SJCRH30 (cell line): ENCODE measurements at places on chromosomes 3 and 15. TPM values are rescaled to one million over a fixed set of nuclear protein-coding genes. Genes with fewer than 3 reads are reported as not detected.

TMEM42 gene
- total RNA-seq = 1.6 TPM in 2 replicates

LINGO1 gene
- 0.26 TPM in 1 of 2 replicates, not detected in the other for total RNA-seq

SOX2 gene
- total RNA-seq = 4.7 and 5.4 TPM in 2 replicates

ALCAM gene
- total RNA-seq = 0.46 and 0.85 TPM in 2 replicates

LRRC57 gene
- total RNA-seq = 23.8 and 26.4 TPM in 2 replicates

CFAP92 gene
- total RNA-seq = 0.12 TPM in 1 of 2 replicates, not detected in the other

NDN gene
- total RNA-seq = not detected in 2 replicates

CTXN2 gene
- not detected in 2 replicates for total RNA-seq

GOLGA8N gene
- total RNA-seq = 1.4 and 1.9 TPM in 2 replicates

CLEC3B gene
- total RNA-seq = not detected in 2 replicates

SLC51A gene
- total RNA-seq = not detected in 2 replicates

ZNF445 gene
- 11.1 and 13.4 TPM in 2 replicates for total RNA-seq

ST3GAL6 gene
- 17.1 and 17.6 TPM in 2 replicates for total RNA-seq

SNX22 gene
- total RNA-seq = 1.5 and 1.6 TPM in 2 replicates

NDUFB4 gene
- total RNA-seq = 146 and 160 TPM in 2 replicates

HACD2 gene
- total RNA-seq = 34.2 and 37.0 TPM in 2 replicates

SLC28A1 gene
- total RNA-seq = not detected in 2 replicates

SLCO3A1 gene
- 3.4 and 4.3 TPM in 2 replicates for total RNA-seq

NMNAT3 gene
- total RNA-seq = 0.28 TPM in 1 of 2 replicates, not detected in the other

KCNMB3 gene
- 1.3 and 1.6 TPM in 2 replicates for total RNA-seq

SLC51B gene
- 0.36 TPM in 1 of 2 replicates, not detected in the other for total RNA-seq

SNTN gene
- not detected in 2 replicates for total RNA-seq

ARPP21 gene
- 9.9 and 10.2 TPM in 2 replicates for total RNA-seq

ZNF80 gene
- total RNA-seq = 0.04 TPM in 1 of 2 replicates, not detected in the other

FHIT gene
- total RNA-seq = 1.8 and 2.2 TPM in 2 replicates

PLD1 gene
- 4.2 and 5.2 TPM in 2 replicates for total RNA-seq

RTP3 gene
- not detected in 2 replicates for total RNA-seq

MB21D2 gene
- total RNA-seq = 18.3 and 20.4 TPM in 2 replicates

MYRIP gene
- not detected in 2 replicates for total RNA-seq

SH3GL3 gene
- total RNA-seq = not detected in 2 replicates

EHD4 gene
- total RNA-seq = 20.8 TPM in 2 replicates

CPEB1 gene
- 0.04 and 0.13 TPM in 2 replicates for total RNA-seq

CORO2B gene
- not detected in 2 replicates for total RNA-seq

FBN1 gene
- 31.6 and 33.5 TPM in 2 replicates for total RNA-seq

SEMA3F gene
- 9.3 and 11.3 TPM in 2 replicates for total RNA-seq

PRSS50 gene
- not detected in 2 replicates for total RNA-seq

ROBO1 gene
- total RNA-seq = 73.4 and 74.1 TPM in 2 replicates

SOX14 gene
- total RNA-seq = not detected in 2 replicates

TF gene
- total RNA-seq = under 0.01 and 0.08 TPM in 2 replicates

CCDC80 gene
- 14.5 and 18.0 TPM in 2 replicates for total RNA-seq

ZNF662 gene
- total RNA-seq = not detected in 2 replicates

PP2D1 gene
- not detected in 2 replicates for total RNA-seq

THSD4 gene
- 18.1 and 20.7 TPM in 2 replicates for total RNA-seq

MESP2 gene
- total RNA-seq = not detected in 2 replicates

SEC22C gene
- total RNA-seq = 24.8 and 27.2 TPM in 2 replicates

VIPR1 gene
- not detected in 2 replicates for total RNA-seq

GPX1 gene
- total RNA-seq = 128 and 148 TPM in 2 replicates

IFT57 gene
- total RNA-seq = 25.6 and 26.8 TPM in 2 replicates

SST gene
- not detected in 2 replicates for total RNA-seq
